Retinal pigment epithelial cell (primary cell): ENCODE measurements at places on chromosomes 3 and 15.

- no peak for DNase-seq
Observed at GRCh38 chr3:159028706-159029105, 226.9 kb downstream of the MFSD1 start.

- DNase-seq: no peak
Observed at GRCh38 chr3:129673012-129673411, 66.5 kb upstream of the PLXND1 start.

DNA sequence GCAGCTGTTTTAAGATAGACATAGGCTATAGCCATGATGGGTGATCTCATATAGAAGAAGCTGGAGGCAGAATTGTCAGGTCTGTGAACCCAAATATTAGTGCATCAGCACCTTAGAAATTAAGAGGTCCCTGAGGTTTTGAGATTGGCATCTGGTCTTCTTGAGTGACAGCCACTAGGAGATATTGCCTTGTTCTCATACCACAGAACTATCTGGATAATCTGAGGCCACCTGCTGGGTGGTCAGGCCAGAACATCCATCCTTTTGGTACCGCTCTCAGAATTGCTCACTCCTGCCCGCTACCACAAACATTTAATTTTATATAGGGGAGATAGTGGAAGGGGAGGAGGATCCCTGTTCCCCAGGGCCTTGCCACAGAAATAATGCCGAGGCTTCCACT is 210.6 kb upstream of the ZPLD1 start:
- no peak for DNase-seq

DNA sequence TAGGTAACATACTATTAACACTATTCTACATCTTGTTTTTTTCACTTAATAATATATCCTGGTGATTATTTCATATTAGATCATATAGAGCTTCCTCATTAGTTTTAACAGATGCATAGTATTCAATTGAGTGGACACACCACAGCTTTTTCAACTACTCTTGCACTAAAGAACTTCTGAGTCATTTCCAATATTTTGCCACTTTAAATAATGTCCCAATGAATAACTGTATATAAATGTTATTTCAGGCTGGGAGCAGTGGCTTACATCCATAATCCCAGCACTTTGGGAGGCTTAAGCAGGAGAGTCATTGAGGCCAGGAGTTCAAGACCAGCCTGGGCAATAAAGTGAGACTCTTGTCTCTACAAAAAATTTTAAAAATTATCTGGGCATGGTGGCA is 26.9 kb downstream of the MAP1A start:
- no peak for DNase-seq

DNA sequence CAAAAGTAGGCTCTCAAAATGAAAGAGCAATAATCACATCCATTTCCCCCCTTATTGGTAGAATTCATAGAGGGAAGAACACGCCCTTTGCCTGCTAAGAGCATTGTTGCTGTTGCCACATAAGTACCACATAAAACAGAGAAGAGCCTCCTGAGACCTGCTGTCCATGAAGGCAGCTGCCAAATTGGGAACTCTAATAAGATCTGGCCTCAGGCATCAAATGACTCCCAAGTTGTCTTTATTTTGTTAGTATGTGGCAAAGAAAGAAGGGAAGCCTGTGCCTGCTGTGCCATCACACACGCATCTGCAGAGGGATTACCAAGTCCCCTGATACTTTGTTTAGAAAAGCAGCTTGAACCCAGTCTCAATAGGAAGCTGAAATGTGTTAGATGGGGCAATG is 23.9 kb downstream of the VGLL3 start:
- DNase-seq: no peak

DNA sequence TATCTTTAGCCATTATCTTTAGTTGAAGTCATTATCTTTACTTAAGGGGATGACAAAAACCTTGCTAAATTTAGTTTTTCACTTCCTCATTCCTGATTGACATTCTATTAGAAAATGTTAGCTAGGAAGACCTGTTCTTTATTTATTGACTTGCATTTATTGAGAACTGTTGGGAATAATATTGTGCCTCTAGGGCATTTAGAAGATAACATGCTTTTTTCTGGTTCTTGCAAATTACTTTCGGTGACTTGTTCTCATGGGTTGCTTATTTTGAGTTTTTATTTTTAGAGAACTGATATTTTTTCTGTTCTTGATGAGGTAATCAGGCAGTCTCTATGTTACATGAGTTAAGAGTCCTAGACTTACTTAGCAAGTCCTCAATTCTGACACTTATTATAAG is 48.3 kb upstream of the CTDSPL start:
- DNase-seq: no peak

DNA sequence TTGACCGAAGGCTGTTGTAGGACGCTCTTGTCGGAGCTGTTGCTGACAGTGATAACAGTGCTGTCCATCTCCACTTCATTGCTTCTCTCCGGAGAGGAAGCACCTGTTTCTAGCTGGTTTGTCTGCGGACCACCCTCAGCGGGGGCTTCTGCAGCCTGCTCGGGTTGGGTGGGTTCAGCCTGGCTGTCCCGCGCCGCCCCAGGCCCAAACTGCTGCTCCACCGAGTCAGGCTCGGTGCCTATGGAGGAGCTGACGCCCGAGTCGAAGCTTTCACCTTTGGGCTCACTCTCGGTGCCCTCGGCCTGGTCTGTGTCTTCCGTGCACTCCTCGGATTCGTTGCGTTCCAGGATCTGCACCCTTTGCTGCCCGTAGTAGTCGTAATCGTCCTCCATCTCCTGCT is 56.9 kb downstream of the TIGIT start:
- DNase-seq: no peak

DNA sequence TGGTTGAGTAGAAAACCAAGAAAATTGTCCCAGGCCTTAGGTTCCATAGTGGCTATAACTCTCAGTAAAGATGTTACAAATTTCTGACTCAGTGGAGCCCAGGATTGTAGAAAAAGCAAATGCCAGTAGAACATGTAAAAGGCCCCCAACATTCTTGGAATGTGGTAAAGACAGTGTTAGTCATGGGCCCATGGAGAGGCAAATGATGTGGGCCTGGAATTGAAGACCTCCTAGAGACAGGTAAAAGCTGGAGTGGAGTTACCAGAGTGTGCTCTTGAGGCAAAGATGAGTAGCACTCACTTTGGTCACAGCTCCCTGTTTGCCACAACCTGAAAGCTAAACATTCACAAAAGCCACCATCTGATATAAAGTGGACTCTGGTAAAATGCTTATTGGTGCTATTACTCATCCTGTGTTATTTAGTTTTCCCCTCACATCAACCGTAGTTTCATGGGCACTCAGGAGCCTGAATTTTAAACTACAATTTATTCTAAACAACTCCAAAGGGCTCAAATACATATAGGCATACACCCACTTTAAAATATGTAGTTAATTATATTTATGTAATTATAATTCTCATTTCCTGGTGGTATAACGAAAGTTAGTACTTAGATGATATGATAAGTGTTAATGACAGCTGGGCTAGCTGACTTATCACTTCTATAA is 359.6 kb upstream of the NECTIN3 start:
- no peak for DNase-seq

GRCh38 chr3:107024551-107025026 is 352.6 kb upstream of the CCDC54 start:
- DNase-seq: no peak

- no peak for DNase-seq
Observed at GRCh38 chr3:131620977-131621376, 118.2 kb upstream of the MRPL3 start.

DNA sequence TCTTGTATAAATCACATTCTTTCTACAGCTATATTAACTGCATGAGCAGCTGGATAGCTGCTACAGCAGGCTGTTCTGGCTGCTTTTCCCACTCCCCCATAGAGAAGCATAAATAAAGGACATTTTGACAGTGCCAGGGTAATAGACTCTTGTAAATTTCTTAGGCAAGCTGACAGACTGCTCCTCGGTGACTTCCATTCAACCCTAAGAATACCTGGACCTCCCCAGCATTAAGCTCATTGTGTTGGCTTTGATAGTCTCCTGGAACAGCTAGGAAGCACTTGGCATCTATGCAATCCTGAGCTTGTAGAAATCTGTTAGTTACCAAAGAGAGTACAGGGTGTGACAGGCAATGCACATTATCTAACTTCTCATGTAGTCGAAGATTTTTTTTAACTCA is 475.4 kb downstream of the AGBL1 start:
- DNase-seq: no peak
